Hematopoietic multipotent progenitor cell treated with erythropoietin and hydrocortisone succinate and interleukin-3 and kit ligand, for 6 days (in vitro differentiated cells): ENCODE measurements at places on chromosomes 1 and 21.

DNA sequence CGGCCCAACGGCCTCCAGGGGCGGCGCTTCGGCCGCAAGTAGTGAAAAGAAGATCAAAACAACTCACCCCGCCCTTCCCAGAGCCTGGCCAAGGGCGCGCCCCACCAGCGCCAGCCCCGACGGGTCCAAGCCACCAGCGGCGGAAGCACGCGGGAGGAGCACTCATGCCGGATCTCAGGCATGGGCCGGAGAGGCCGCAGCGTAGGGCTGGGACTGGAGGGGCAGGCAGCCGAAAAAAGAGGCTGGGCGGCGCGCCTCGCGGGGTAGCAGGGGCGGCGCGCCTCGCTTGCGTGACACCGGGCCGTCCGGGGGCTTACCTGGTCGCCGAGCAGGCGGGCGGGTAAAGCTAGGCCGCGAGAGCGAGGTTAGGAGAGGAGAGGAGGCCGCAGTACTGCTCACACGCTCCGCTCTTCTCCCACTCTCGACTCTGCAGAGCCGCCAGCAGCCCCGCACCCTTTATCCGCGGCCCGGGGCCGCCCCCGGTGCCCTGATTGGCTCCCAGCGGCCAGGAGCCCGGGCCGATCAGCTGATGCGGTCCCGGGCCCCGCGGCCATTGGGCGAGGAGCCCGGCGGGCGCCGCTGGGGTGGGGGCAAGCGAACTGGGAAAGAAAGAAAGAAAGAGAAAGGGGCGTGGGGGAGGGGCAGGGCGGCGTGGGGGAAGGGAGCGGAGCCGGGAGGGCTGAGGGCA, at the start of gene GLUL:
TSS of gene GLUL (minus strand) at position 429 of the 688 bp plus-strand sequence. CDS start 3,053 bp downstream, outside the sequence.
- peak; percentile 95 for DNase-seq

- peak; percentile 54 for DNase-seq
Observed at GRCh38 chr21:41168391-41169257, 664 bp downstream of the BACE2 start.

DNA sequence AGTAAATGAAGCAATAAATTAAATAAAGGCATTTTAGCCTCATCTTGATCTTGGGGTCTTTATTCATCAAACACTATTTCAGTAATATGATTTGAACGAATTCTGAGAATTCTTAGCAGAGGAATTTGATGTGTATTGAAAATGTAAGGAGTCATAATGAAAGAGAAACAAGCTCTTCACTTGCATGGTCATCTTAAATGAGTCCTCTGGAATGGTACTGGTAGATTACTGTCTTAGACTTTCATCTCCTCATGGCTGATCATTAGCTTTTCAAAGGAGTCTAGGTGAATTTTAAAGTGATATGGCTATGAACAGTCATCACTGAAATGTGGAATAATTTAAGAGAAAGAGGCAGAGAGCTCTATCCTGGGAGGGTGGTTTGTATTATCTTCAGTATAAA, 30.0 kb downstream of the PRRC2C start:
- no peak for DNase-seq

DNA sequence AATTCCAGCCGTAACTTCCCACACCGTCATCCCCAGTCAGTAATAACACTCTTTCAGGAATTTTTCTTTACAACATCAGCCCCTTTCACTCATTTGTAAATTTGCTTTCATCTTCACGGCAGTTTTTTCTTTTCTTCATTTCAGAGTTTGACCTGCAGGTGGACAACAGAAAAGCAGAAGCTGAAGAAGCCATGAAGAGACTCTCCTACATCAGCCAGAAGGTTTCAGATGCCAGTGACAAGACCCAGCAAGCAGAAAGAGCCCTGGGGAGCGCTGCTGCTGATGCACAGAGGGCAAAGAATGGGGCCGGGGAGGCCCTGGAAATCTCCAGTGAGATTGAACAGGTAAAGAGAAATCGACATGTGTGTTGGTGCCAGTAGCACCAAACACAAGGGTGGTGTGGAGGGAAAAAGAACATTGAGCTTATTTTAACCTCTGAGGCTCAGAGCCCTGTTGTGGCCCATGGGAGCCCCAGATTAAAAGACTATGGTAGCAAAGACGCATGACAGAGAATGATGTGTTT, 53.2 kb downstream of the LAMC2 start:
- no peak for DNase-seq

GRCh38 chr1:153833171-153833570, 58.0 kb downstream of the SLC27A3 start:
- DNase-seq: no peak

- peak; percentile 15 for DNase-seq
Observed at GRCh38 chr1:113977906-113978305, 1.4 kb upstream of the OLFML3 start.

DNA sequence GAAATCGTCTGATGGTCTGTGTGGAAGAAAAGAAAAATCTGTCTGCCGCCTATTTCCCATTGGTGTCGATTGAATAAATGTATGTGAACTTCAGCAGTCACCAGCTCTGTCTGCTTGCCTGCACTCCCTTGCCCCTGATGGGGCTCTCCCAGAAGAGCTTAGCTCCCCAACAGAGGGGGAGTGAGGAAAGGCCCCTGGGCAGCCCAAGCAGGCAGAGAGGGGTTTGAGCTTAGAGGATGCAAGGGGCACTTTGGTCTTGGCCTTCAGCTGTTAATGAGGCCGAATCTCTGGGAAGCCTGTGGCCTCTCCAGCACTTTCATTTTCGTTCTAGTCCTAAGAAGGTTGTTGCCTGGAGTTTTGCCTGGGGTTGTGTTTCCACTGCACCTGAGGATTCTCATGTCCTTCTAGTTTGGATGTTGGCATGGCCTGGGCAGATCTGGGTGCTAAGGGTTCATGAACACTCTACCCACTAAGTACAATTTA, 2.8 kb downstream of the FOXD2 start:
- no peak for DNase-seq

- no peak for DNase-seq
Observed at GRCh38 chr1:204274446-204274845, 60.7 kb upstream of the GOLT1A start.

DNA sequence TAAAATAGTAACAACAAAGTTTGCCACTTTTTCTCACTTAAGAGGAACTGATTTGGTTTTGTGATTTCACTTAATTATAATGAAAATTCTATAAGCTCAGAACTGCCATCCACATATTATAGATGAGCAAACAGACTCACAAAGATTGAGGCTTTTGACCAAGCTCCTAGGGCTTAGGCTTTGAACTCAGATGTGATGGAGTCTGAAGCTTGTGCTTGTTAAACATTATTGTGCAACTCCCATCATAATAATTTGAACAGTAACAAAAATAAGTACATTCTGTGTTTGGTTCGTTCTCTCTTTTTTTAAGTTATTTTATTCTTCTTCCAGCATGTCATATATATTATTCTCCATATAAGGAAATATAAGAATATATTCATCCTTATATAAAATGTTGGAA, 403.4 kb downstream of the PTPRC start:
- DNase-seq: peak; percentile 21

DNA sequence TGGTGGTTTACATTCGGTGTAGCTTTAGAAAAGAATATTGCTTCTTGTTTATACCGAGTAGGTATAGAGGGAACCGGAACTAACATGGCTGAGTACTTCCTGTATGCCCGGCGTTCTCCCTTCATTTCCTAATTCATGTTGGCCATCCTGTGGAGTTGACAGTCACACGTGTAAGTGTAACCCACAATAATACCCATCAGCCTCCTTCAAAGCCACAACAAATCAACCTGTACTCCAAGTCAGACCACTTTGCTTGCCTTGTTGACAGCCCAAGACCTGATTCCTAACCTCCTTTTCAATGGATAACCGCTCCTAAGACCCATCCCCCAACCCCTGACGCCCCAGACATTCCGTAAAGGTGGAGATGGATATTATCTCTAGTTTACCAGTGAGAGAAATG, 42.1 kb downstream of the UBE2U start:
- DNase-seq: peak; percentile 10

GRCh38 chr1:204702552-204703267, 17.2 kb upstream of the LRRN2 start:
- no peak for DNase-seq

GRCh38 chr1:56409112-56409691, 170.2 kb downstream of the PLPP3 start:
- DNase-seq: peak; percentile 28

GRCh38 chr1:189550498-189550897, 927.2 kb downstream of the BRINP3 start:
- DNase-seq: no peak

DNA sequence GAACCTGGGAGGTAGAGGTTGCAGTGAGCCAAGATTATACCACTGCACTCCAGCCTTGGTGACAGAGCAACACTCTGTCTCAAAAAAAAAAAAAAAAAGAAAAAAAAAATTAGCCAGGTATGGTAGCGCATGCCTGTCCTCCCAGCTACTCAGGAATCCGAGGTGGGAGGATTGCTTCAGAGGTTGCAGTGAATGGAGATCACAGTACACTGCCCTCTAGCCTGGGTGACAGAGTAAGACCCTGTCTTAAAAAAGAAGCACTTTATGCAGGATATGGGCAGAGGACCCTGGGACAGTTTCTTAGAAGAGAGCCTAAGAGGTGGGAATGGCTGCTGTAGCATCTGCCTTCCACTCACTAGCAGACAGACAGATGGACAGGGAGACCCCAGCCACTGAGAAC, 23.0 kb downstream of the IQGAP3 start:
- DNase-seq: no peak

- DNase-seq: peak; percentile 66
Observed at GRCh38 chr1:32892368-32893197, 6.3 kb downstream of the HPCA start.

GRCh38 chr1:202160377-202160940, at the start of gene PTPN7:
Gene PTPN7 (minus strand): TSS chr1:202160602. CDS start chr1:202159402, 1,200 bp downstream.
- DNase-seq: peak; percentile 93

GRCh38 chr1:115364046-115364779, 26.2 kb upstream of the NGF start:
- no peak for DNase-seq

- no peak for DNase-seq
Observed at GRCh38 chr1:1430114-1430982, 5.1 kb upstream of the VWA1 start.

GRCh38 chr1:163747261-163747660, 425.5 kb downstream of the NUF2 start:
- no peak for DNase-seq

DNA sequence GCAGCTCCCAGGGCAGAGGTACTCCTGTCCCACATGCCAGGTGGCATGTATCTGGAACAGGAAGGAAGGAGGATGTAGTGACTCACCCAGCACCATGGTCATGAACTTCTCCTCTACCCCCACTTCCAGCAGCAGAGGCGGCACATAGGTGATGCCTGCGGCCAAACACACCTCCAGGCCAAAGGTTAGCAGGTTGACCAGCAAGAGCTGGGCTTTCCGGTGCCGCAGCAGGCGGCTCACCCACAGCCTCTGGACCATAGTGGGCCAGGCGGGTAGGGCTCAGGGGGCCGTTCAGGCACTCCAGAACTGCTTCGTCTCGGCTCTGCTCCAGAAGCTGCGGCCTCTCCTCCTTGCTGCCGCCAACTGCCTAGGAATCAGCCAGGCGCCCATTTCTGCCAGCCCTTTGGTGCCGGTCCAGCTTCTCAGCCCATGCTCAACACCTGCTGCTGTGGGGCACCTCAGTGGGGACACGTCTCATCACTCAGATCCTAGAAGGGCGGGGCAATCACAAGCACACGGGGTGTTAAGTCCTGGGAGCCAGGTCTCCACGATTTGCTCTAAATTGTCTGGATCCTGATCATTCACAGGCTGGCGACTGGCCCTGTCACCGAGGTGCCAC, 15.8 kb downstream of the SLC45A3 start:
- DNase-seq: no peak

DNA sequence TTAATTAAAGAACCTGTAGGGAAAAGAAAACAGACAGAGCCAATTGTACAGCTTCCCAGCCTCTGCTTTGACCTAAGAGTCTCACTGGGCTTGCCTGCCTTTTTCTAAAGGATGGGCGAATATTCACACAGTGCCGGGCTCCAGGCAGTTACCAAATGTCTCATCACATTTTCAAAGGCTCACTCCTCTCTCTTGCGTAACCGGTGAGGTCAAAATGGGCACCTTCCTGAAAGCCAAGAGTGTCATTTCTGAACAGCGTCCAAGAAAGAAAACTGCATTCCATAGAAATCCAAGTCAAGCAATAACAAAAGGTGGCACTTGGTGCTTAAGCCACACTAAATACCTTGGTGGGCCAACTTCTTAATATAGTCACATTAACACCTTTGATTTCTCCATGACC, 710 bp upstream of the PALMD start:
- DNase-seq: no peak

GRCh38 chr1:112636056-112636455, 16.4 kb downstream of the CAPZA1 start:
- no peak for DNase-seq

GRCh38 chr1:79791488-79792218, 785.1 kb upstream of the ADGRL4 start:
- DNase-seq: no peak

DNA sequence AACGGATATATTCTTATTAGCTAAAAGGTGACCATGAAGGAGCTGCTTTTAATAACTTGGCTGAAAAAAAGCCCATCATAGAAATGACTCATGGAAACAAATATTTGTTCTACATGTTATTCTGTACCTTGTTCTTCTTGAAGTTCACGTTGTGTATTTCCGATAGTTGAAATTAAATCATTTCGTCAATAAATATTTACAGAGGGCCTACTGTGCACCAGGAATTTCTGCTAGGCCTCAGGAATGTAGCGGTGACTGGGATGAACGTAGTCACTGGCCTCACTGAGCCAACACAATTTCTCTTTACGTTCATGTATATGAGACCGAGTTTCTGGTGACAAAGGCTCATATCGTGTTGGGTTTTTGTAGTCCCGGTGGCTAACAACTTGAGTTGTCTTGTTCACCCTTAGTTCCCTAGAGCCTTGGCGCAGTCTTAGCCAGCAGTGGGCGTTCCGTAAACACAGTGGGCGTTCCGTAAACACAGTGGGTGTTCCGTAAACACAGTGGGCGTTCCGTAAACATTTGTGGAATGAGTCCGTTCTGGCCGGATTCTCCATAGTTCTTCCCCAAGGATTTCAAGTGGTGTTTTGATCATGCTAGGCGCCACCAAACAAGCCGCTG, 53.2 kb upstream of the VAMP3 start:
- DNase-seq: no peak

- DNase-seq: peak; percentile 27
Observed at GRCh38 chr1:71930511-71930910, 351.8 kb downstream of the NEGR1 start.

DNA sequence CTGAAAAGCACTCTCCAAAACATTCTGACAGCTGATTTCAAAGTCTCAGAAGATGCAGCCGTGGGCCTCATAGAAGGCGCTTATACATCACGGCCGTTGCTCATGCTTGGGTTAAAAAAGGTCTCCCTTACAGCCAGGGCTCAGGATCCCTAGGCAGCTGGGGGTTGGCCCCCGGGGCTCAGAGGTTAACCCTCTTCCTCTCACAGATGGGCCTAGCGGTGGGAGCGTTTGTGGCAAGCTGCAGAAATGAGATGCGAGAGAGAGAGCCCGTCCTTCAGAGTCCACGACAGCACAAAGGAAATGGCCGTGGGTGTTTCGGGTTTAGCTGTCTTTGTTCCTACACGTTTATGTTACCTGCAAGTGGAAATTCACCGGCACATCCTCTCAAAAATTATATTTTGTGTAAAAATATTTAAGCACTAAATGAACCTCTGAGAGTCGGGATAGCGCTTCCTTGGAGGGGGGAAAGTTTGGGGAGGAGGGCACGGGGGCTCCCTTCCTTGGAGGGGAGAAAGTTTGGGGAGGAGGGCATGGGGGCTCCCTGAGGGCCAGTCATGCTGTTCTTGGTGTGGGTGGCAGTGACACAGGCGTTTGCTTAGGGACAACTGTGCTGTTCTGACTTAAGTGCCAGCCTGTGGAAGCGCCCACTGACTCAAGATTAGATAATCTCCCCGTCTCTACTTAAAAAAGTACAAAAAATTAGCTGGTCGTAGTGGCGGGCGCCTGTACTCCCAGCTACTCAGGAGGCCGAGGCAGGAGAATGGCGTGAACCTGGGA, 20.5 kb upstream of the PRDM15 start:
- DNase-seq: no peak

GRCh38 chr1:25504706-25505595, 38.5 kb upstream of the LDLRAP1 start:
- DNase-seq: no peak
